ENCODE measurements at places on chromosomes 2 and 18.

GRCh38 chr2:151845481-151845880 lies 17.3 kb upstream of the ARL5A start:
- DNase-seq = no peak

DNA sequence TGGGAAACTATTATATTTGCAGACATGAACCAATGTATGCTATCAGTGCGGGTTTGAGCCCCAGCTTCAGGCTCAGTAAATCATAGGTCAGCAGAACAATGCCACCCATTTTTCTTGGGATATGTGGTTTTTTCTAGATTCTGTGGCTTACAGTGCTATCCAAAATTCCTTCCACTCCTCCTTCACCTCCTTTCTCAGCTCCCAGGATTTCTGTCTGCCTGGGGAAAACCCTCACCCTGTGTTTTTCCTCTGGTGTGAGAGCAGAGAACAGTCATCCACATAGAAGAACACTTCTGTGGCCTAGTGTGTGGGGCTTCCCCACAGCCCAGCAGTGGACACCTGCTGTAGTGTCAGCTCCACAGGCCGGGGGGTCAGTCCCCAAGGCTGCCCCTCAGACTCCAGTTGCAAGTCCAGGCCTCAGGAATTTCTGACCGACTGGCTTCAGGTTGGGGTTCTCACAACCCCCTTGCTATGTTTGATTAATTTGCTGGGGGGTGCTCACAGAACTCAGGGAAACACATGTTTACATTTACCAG lies 238.2 kb downstream of the LDLRAD4 start:
- DNase-seq = no peak

DNA sequence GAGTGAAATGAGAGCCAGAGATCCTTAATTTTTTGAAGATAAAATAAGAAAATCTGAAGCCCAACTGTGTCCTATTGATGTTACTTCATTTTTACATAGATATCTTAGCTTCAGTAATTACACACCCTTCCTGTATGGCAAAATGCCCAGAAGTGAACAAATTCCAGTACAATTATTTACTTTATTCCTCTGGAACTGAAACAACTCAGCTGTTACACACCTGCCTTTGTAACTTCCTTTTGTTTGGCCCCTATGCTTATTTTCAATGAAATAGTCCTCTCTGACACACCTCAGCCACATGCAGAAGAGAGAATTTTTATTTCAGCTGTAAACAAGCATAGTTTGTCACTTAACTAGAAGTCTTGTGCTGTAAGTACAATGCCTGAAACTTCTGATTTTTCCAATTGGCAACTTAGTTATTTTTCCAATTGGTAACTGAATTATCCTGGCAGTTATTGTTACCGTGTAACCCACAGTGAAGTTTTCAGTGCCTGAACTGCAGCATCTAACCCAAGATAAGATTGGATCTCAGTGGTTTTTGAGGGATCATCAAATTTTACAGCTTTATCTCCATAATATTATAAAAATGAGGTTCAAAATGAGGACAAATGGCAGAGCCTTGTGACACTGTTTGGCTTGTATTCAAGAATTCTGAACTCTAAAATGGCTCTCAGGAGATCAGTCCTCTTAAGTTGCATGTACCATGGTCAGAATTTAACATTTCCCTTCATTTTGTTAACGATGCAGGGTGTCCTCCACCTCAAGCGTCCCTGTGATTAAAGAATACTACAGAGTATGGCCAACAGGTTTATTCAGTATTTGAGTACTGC lies 82.6 kb downstream of the PKP4 start:
- no peak for DNase-seq

DNA sequence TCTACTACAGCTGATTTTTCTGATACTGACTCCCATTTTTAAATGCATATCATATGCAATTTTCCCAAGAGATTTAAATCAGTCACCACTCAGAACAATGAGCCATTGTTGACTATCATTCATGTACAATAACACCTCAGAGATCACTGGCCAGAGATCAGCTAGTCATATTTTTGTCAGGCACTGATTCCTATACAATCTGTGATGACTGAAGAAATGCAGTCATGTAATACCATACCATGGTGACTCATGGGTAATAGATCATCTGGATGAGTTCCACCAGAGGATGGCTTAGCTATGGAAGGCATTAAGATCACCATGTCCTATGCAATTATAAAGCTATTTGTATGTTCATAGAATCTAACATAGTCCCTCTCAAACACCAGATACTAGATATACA lies 285.7 kb upstream of the DCC start:
- no peak for DNase-seq

DNA sequence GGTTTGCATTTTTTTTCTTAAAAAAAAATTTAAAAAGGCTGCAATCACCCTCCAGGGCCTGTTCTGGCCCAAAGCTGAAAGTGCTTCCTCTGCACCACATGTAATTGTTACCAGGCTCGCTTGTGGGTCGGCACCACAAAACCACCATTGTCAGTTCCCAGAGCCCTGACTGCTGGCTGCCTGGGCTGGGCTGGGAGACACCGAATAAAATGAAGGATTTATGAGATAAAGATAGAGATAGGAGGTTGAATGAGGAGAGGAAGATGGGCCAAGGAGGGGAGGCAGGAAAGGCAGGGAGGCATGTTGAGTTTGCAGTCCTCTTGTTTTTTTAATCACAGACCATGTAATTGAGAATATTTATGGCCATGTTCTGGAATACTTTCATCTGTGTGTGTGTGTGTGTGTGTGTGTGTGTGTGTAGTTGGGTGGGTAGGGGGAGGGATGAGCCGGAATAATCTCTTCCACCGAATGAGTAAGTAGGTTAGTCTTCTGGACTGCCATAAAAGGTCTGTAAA lies 14.7 kb downstream of the NRP2 start:
- DNase-seq = no peak

- no peak for DNase-seq
These were observed 74.0 kb upstream of the TEX51 start for GRCh38 chr2:126824663-126825062.

GRCh38 chr2:113230531-113230930 lies 48.2 kb downstream of the PAX8 start:
- DNase-seq = no peak

DNA sequence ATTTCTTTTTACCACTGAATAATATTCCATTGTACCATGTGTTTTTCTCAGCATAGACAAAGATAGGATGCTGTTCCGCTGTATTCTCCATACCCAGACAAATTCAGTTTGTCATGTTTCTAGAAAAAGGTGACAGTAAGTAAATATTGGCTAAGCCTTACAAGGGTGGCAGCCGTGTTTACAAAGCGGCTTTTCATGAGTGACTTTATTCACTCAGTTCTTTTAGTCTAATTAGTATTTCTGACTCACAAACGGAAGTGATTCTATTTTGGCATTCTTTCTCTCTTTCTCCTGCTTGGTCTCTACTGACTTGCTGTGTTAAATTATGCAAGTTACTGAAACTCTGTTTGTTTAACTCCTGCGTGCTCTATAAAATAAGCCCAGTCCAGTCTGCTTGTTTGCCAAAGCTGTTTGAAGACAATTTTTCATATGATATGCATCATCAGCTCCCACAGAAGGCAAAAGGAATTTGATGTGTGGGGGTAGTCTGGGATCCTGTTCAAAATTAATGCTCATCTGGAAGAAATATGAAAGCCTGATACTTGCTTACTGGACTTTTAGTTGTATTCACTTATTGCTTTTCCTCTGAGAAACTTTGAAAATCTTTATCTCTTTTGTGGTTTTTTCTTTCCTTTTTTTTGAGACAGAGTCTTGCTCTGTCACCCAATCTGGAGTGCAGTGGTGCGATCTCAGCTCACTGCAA lies 2.3 kb upstream of the PLEKHH2 start:
- DNase-seq = no peak

DNA sequence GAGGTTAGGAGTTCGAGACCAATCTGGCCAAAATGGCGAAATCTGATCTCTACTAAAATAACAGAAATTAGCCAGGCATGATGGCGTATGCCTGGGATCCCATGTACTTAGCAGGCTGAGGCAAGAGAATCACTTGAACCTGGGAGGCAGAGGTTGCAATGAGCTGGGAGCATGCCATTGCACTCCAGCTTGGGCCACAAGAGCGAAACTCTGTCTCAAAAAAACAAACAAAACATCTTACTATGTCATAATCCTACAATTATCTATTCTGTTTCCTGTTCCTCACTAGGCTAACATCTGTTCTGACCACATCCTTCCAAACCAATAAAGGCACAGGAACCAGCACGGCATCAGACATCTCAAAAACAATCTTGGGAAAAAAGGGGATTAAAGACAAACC lies 361.8 kb upstream of the UBE2E3 start:
- no peak for DNase-seq

- DNase-seq = no peak
These were observed 117.5 kb upstream of the SNTG2 start for GRCh38 chr2:833180-833579.

DNA sequence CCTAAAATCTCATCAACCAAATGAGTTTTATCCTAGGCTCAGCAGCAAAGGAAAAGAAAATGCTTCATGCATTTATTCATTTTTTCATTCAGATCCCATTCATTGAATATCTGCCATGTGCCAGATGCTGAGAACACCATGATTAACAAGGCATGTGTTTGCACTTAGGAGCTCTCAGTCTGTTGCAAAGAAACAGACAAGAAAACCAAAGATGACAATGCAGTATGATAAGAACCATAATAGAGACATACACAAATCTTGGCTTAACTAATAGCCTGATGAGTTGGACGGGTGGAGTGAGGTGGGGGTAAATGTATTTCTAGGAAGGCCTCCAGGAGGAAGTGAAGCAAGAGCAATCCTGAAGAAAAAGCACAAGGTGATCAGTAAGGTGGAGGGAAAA lies 177.8 kb upstream of the SCN7A start:
- DNase-seq = no peak

GRCh38 chr18:68244786-68245185 lies 470.1 kb downstream of the TMX3 start:
- DNase-seq = no peak

DNA sequence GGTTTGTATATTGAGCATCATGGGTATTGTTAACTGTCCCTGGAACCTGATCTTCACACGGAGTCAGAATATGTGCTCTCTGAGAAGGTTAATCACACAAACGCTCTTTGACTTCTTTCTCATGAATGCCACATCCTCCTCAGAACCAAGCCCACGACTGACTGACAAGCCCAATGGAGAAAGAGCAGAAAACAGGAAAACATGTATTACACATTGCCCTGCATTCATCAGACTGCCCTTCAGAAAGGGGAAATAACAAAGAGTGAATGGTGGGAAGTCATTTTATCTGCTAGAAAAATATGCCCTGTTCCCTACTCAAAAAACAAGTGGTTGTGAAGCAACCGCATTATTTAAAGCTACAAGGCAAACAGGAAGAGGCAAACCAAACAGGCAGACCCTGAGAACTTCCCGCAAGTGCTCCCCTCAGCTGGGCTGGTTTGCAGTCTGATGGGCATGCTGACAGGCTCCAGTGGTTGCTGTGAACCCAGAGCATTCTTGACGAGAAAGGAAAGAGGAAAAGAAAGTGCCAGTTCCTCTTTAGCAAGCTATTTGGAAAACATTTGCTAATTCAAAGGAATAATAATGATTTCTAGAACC lies 172.9 kb upstream of the SETBP1 start:
- DNase-seq = peak; percentile 3

- DNase-seq = no peak
These were observed 90.9 kb downstream of the RNF144A start for GRCh38 chr2:7007846-7008741.

DNA sequence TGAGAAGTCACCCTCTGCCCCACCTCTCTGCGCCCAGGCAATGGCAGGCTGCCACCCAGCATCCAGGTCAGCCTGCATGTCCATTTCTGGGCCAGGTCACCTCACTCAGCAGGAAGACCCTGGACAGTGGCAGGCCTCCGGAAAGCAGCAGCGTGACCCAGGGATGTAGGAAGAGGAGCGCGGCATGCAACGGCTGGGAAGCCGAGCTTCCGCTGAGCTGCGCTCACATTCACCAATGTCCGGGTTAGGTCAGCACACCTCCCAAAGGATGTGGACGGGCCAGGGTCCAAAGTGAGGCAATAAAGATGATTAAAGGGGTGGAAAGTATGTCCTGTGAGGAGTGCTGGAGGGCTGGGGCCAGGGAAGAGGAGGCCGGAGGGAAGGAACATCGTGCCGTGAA lies 174.5 kb downstream of the CTIF start:
- DNase-seq = no peak

GRCh38 chr2:49111006-49111405 lies 43.3 kb downstream of the FSHR start:
- DNase-seq = no peak

GRCh38 chr18:48820483-48821250 lies 130.1 kb downstream of the SMAD7 start:
- DNase-seq = no peak

DNA sequence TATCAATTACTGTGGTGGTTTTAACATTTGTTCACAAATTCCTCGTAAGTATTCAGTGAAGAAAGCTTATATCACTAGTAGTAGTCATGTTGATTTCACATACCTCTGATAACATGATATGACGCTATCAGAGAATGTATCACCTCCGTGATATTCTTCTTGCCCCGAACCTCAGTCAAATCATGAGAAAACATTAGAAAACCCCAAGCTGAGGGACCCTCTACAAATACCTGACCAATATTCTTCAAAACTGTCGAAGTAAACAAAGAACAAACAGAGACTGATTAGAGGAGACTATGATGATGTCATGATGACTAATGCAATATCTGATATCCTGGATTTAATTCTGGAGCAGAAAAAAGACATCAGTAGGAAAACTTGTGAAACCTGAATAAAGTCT lies 85.6 kb upstream of the SPOPL start:
- no peak for DNase-seq

GRCh38 chr18:37375181-37375580 lies 190.4 kb downstream of the CELF4 start:
- DNase-seq = no peak

DNA sequence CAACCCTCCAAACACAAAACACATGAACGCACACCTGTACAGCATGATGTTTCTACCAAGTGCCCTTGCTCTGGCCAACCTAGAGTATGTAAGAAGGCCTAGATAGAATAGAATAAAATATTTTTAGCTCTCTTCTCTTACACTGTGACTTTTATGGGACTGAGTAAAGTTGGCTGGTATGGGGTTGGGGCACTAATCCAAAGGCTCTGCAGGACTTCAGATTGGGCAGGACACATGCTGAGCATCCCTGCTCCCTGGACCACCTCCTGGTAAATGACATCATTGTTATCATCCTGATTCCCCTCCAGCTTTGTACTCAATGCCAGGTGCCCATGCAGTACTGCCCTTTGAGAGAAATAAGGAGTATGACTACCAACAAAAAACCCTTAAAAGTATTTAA lies 322.2 kb downstream of the SLC8A1 start:
- no peak for DNase-seq

GRCh38 chr2:160432633-160433032 lies 61.0 kb downstream of the RBMS1 start:
- no peak for DNase-seq

- DNase-seq = no peak
These were observed 11.5 kb downstream of the ARPC2 start for GRCh38 chr2:218228366-218229090.

Data from effector memory CD8-positive, alpha-beta T cell (primary cell).